ENCODE measurements at places on chromosomes 7 and 10.

DNA sequence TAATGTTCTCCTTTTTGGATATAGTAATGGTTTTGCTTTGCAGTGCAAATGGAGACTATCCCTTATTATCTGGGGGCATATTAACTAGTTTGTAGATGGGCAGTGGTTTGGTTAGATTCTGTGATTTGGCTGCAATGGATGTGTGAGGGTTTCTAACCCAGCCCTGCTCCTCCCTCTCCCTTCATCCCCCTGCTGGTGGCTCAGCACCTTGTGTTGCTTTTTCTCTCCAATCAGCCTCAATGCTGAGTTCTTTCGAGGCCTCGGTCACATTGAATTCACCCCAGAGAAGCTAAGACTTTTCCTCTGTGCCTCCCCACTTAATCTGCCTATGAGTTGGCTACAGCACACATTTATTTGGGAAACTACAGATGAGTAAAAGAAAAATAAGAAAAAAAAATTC is 120.0 kb downstream of the MALRD1 start:
- DNase-seq: no peak

DNA sequence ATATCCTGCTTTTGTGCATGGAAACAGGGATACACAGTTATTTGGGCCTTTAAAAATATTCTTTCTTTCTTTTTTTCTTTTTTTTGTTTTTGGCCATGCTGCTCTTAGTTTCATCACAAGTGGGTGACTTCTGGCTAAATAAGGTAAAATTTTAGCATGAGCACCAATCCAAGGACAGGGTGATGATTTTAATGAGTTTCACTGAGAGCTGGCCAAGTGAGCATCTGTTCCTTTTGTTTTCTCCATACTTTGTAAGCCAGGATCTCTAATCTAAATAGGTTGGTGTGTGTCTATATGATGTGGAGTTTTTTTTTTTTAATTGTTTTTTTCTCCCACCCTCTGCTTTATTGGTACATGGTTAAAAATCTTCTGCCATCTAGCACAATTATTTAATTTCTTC is 106.8 kb downstream of the POLL start:
- no peak for DNase-seq

DNA sequence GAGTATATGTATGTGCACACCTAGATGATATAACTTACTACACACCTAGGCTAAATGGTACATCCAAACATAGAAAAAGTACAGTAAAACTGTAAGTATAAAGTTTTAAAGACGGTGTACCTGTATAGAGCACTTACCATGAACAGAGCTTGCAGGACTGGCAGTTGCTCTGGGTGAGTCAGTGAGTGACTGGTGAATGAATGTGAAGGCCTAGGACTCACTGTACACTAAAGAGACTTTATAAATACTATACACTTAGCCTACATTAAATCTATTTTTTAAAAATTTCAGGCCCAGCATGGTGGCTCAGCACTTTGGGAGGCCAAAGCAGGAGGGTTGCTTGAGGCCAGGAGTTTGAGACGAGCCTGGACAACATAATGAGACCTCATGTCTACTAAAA is 195.3 kb downstream of the FZD1 start:
- DNase-seq: no peak

GRCh38 chr7:71497256-71497946 is 365.5 kb downstream of the GALNT17 start:
- no peak for DNase-seq

DNA sequence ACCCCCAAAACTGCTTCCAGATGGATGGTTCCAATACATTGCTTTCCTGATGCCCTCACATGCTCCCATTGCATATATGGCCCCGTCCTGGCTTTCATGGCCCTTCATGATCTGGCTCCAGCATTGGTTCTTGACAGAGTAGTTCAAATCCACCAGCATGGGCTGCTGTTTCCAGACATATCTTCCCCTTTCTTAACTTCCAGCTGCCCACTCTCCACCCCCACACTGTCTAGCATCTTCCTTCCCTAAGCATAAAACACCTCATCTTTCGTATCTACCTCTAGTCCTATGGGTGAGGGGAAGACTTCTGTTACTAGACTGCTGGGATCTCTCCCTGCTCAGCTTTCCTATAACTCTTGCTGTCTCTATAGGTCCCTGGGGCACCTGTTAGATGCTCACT is 13.2 kb upstream of the GOLGA7B start:
- DNase-seq: no peak

DNA sequence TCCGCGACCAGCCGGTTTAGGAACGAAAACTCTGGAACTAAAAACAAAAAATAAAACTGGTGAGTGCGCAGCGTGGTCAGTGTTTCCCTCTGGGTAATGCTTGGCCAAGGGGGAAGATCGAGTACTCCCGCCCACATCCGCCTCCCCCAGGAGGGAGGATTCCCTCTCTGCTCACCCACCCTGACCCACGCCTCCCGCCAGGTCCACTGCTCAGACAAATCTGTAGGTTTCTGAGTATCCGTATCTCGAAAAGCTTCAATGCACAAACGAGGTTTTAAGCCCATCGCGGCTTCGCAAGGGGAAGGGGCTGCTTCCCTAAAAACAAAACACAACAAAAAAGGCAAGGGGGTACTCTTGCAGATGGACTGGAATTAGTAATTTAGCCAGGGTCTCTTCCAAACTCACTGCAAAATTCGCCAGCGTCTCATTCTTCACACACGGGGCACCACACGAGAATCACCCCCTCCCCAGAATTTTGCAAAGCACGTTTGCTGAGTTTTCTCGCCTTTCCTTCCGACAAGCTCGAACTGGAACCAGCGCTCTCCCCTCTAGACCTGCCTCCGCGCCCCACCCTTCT is 75.2 kb downstream of the INSIG1 start:
- DNase-seq: no peak

DNA sequence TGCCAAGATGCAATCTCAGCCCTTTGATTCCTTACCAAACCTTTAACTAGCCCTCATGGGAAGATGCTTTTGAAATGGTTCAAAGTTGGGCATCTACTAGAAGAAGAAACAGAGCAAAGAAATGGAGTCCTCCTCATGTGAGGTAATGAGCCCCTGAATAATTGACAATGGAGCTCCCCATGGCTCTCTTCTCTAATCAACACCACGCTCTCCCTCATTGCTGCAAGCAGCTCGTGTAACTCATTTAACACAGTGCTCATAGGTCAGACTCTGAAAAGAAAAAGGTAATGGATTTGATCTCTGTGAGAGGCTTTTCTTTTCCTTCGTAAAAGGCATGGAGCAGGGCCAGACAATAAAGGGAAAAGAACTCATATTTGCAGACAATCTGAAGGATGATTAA is 312.8 kb downstream of the PHTF2 start:
- DNase-seq: no peak

DNA sequence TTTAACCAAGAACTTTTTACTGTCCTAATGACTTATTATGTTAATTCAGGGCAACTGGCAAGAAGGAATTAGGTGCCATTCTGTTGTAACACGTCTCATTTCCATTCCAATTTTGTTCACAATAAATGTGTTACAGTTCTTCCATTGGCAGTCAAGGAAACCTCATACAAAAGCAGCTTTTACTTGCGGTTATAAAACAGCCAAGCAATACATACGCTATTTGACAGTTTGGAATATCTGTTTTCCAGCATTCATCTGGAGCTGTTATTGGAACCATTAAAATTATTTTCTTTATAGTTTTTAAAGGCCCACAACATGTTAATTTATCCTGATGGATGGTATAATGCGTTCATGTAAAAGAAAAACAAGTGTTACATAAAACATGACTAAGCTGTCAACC is 33.3 kb downstream of the MTERF1 start:
- DNase-seq: no peak

DNA sequence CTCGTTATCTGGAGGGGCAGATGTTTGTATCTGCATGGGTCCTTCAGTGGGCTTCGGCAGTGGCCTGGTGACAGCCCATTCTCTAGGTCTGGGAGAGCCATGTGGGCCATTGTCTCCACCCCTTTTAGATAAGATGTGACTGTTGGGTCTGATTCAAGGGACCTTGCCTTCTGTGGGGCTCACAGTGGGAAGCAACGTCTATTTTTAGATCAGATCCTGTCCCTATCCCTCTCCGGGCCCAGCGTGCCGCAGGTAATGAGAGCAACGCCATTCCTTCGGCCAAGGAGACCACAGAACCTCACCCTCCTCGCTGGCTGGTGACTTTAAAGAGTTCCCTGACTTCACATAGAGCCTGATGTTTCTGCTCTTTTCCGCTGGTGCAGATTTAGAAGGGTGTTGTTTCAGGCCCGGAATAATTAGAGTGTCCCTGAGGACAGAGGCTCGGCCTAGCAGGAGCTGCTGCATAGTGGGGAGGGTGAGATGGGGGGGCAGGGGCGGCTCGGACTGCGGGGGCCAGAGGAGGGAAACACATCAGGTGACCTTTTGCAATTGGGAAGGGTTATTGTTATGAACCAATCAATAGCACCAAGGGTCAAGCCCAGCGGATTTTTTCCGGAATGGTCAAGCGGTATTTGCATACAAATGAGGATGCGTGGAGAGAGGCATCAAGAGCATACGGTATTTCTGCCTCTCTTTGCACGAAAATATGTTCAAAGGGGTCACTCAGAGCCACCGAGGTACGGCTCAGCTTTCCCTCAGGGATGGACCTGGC is 503.0 kb upstream of the FOXK1 start:
- no peak for DNase-seq

DNA sequence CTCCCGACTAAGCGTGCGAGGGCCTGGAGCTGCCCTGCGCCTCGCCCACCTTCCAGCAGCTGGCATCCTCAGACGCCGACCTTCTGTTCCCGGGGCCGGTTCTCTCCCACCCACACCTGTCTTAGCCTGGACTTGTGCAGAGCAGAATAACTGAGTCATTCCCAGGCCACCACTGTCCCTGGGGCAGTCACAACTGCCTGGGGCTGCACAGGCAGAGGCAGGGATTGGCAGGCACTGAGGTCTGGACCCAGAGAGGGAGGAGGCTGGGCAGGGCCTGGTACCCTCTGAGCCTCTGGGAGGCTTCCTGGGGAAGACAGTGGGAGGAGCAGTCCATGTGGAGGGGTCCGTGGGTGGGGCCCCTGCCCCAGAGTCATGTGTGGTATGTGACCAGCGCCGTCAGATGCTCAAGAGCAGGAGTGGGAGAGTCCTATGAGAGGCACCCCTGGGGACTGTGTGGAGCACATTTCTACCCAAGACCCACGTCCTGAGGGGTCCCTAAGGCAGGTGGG is 74.3 kb downstream of the NKX6-2 start:
- no peak for DNase-seq

- DNase-seq: no peak
Measured at GRCh38 chr7:46486256-46487206, 565.5 kb upstream of the IGFBP3 start.

DNA sequence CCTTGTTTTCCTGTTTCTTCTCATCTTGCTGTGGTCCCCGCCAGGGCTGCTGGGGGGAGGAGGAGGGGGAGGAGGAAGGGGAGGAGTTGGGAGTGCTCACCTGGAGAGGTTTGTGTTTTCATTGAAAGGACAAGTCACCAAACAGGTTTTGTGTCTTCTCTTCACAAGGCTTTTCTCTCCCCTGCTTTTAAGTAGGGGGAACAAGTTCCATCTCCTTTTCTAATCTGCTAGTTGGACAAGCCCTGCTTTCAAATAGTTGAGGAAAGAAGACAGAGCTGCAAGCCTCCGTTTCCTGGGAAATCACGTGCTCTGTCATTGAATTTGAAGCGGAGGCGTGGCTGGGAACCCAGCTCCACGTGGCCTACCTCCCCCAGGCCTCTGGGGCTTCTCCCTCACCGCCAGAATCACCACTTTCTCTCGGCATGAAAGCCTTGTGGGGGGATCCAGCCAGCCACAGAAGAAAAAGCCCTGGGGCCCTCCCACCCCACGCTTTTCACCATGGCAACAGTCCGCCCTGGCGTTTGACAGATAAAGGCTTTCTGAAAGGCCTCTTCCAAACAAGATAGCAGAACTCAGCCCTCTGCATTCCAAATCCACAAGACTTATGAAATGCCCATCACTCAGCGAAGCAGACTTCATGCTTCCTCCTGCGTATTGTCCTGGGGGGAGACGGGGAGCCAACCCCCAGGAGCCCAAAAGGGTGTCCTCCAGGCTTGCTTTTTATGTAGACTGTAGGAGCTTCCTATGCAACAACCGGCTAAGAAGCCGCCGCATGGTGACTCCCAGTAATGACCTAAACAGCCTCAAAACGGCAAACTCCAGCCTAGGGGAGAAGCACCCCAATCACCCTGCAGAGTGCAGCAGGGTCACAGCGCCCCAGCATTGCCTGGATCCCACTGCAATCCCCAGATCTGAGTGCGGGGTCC is 51.7 kb downstream of the PROSER2 start:
- peak; percentile 18 for DNase-seq

DNA sequence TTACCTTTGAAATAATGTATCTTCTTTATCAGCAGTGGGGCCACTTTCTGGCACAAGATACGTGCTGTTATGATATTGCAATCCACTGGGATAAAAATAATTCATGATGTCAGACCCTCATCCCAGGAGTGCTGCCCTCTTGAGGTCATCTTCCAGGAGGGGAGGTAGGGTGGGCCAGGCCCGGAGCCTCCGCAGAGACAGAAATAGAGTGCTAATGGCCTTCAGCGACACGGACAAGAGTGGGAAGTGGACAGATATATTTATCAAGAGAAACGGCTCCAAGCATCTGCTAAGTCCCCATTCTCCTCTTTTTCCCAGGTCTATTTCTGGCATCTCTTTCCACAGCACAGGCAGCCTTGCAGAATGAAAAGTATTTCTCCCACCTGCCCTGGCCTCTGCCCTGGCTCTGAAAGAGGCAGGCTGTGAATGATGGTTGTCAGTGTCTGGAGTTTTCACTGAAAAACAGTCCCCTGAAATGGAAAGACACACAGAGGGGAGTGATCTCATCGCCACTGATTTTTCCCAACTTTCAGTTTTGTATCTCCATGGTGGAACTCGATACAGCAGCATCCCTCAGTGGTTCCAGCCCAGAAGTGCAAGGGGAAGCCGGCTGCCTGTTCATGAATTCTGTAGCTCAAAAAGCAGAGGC is 251.7 kb upstream of the MYO3A start:
- DNase-seq: no peak

- no peak for DNase-seq
Measured at GRCh38 chr7:122951006-122951405, 44.5 kb downstream of the TAS2R16 start.

DNA sequence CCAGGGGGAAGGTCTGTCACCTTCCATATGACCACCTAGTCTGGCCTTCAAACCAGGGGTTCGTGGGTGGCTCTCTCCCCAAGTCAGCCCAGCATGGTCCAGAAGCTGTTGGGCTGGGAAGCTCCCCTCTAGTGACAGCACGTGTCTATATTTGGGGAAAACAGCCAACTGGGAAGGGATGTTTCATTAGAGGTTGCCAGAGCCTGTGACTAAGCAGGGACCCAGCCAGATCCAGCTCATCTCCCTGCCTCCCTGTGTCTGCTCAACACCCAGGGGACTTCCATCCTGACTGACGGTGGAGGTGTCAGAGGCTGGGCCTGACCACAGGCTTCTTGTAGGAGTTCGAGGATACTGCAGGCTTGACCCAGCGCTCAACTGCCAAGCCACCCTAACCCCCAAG is 10.5 kb downstream of the STYXL1 start:
- no peak for DNase-seq

Measured in activated CD4-positive, alpha-beta T cell treated with anti-CD3 and anti-CD28 coated beads, Interleukin-2, amount 50 U/mL, for 4 hours (primary cell).